ENCODE measurements at places on chromosomes 5 and 9. TPM values are rescaled to one million over a fixed set of nuclear protein-coding genes. Genes with fewer than 3 reads are reported as not detected.

The PKD2L2 gene
- total RNA-seq: not detected

The HMCN2 gene
- total RNA-seq: 0.09 TPM

The EHMT1 gene
- 43.7 TPM for total RNA-seq

The LRRC70 gene
- total RNA-seq: 0.14 TPM

The FBXL17 gene
- total RNA-seq: 7.8 TPM

The TRIM52 gene
- 7.6 TPM for total RNA-seq

The PRRX2 gene
- total RNA-seq: 5.2 TPM

The SPAAR gene
- total RNA-seq: not detected
